ENCODE measurements at places on chromosomes 13 and 19.

DNA sequence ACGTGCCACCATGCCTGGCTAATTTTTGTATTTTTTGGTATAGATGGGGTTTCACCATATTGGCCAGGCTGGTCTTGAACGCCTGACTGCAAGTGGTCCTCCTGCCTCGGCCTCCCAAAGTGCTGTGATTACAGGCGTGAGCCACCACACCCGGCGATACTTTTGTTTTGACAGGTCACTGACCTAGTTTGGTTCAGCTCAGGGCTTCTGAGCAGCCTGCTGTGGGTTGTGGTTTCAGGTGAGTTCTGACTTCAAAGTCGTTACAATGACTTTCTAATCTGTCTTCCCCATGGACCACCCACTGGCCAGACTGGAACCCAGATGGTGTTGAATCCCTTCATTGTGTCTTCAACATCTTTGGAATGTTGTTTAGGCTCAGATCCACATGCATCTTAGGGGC lies 73.8 kb downstream of the TRPM4 start:
- no peak for DNase-seq

GRCh38 chr19:31289976-31290375 lies 59.3 kb downstream of the TSHZ3 start:
- no peak for DNase-seq

DNA sequence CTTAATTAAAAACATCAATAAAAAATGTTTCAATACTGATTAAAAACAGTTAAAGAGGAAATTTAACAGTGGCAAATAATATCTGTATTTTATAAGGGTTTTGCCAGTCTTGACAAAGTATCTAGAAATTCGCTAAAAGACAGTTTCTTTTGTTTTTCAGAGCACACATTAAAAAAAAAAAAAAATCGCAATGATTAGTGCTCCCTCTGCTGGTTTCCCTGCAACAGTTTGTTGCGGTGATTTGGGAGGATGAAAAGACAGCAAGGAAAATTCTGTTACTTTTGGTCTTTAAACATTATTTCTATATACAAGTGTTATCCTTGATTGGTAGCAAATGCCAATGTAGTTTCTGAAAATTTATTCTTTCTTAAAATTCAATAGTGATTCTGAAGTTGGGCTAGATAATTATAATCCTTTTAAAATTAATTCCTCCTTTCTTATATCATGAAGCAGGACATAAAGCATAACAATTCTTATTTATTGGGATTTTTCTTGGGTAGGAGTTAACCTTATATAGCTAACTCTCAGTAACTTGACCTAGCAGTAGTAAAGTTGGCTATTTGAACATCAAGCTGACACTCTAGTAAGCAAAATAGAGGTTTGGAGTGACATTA lies 23.1 kb upstream of the SPRY2 start:
- no peak for DNase-seq

DNA sequence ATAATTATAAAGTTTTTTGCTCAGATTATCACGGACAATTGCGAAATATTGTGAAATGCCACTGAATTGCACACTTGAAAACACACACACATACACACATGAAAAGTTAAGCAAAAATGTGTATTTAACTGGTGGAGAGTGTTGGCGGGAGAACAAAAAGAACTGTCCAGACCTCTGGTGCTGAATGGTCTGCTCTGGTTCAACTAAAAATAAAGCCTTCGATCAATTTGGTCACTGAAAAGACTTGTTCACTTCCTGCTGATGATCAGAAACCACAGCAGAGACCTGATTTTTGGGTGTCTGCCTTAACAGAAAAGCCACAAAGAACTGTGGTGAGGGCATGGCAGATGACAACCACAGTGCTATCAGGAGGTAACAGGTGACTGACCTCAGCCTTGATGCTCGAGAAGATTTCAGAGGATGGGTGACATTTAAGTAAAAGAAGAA lies 4.0 kb upstream of the IGFL1 start:
- no peak for DNase-seq

GRCh38 chr19:22901431-22902130 lies 69.5 kb downstream of the ZNF723 start:
- no peak for DNase-seq

DNA sequence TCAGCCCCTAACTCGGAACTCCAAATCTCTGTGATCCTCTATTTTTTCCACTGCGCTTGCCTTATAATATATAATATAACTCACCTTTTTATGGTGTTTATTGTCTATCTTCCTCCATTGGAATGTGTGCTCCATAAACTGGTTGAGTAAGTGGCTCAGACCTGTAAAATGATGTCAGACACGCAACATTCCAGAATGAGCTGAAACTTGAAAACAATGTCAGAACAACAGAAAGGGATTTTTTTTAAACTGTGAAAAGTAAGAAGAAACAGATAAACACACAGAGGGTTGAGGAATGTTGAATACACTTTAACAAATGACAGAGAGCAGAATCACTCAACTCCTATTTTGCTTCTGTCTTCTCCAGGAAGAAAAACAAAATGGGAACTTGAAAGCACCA lies 19.1 kb upstream of the FAM216B start:
- DNase-seq, result no peak

DNA sequence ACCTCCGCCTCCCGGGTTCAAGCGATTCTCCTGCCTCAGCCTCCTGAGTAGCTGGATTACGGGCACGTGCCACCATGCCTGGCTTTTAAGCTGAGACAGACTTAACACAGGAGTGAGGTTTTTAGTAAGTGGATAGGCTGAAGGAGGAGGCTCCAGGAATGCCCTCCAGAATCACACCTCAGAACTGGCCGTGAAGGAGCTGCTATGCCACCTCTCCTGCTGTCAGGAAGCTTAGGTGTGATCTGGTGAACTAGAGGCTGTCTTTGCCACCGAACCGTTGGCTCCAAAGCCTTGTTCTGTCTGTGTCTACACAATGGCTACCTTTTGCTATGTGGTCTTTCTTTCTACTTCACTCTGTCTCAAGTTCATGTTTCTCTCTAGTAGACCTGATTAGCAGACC lies 4.2 kb downstream of the PDCD2L start:
- DNase-seq, result no peak

DNA sequence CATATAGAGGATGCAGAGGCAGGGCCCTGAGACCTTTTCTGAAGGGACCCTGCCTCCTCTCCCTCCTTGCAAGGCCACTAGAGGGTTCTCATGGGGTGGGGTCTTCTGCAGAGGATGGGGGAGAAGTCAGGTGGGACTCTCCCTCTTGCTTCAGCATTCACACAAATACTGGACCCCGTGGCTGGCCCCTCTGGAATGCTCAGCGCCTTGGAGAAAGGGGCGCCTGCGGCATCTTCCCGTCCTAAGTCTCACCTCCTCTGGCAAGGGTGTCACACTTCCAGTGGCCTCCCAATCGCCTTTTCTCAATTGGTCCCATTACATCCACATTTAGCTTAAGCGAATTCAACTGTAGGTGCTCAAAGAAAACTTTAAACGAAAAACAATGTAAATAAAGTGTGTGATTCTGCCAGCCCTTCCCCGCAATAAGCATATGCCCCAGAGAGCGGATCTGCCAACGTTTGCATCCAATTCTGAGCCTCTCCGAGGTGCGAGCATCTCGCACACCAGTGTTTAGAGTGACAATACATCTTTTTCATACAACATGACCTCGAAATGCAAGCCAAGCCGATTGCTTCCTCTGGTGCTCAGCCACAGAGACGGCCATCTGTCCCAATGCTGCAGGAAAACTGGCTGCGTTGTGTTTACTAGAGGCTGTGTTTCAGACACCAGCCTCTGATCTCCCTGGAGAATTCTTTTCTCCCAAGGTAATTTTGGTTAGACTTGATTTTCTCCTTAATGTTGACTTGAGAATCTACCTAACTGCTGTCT lies 69.1 kb upstream of the WASF3 start:
- DNase-seq, result no peak

DNA sequence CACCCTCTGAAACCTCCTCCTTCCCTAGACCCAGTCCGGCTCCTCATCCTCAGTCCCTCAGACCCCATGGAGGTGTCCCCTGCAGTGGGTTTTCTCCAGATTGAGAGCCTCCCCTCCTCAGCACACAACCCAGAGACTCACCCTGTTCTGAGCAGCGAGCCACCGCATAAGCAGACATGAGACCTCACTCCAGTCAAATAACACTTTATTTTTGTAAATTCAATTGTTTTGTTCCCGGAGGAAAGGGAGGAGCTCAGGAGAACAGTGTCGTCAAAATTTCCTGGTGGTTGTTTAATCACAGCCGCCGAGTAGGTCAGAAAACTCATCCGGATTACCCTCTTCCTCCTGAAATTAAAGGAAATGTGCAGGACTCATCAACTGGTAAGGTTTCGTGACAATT lies 57.5 kb downstream of the ERICH4 start:
- no peak for DNase-seq

DNA sequence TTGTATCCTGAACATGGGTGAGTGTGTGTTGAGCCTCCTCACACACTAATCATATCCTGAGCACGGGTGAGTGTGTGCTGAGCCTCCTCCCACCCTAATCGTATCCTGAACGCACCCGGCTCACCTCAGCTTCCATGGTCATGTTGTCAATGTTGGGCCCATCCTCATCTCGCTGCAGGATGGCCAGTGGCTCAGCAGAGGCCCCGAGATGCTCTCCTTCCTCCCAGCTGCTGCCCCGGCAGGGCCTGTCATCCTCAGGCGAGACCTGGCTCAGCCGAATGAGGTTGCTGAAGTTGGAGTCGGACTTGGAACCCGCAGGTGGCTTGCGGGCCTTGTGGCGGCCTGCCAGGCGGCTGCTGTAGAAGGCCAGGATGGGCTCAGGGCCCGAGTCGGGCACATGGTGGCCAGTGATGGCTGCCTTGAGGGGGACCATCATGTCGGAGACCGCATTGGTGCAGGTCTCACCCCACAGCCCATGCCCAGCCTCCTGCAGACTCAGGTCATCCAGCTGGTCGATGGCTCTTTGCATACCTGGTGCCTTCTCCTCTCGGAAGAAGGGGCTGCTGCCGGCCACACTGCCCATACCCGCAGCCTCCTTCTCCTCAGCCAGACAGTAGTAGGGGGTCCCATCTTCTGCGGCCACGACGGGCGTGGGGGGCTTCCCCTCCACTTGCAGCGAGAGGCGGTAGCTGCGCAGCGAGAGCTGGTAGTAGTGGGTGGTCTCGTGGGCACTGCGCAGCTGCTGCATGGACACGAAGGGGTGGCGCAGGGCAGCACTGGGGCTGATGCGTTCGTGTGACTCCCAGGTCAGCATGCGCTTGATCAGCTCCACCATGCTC lies 9.6 kb downstream of the HIPK4 start:
- DNase-seq, result no peak

GRCh38 chr19:4748589-4748988 lies 24.9 kb upstream of the DPP9 start:
- DNase-seq, result no peak

DNA sequence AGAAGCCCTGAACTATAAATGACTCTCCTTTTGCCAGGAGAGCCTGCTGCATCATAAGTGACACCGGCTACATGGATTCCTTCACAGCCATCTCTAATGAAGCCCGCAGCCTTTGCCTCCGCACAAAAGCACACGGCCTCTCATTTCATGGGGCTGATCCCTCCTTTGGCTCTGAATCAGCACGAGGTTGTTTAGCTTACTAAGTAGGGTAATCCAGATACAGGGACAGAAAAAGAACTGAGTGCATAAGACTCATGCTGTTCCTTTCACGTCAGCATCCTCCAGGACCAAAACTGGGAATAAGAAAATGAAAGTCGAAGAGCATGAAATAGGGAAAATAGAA lies 136.3 kb downstream of the DCT start:
- no peak for DNase-seq

Data from fibroblast of skin of left biceps (primary cell).